Stimulated activated CD8-positive, alpha-beta memory T cell treated with anti-CD3 and anti-CD28 coated beads, Interleukin-2, amount 100 ng/mL, for 1 hour (primary cell): ENCODE measurements at places on chromosomes 2 and 18.

DNA sequence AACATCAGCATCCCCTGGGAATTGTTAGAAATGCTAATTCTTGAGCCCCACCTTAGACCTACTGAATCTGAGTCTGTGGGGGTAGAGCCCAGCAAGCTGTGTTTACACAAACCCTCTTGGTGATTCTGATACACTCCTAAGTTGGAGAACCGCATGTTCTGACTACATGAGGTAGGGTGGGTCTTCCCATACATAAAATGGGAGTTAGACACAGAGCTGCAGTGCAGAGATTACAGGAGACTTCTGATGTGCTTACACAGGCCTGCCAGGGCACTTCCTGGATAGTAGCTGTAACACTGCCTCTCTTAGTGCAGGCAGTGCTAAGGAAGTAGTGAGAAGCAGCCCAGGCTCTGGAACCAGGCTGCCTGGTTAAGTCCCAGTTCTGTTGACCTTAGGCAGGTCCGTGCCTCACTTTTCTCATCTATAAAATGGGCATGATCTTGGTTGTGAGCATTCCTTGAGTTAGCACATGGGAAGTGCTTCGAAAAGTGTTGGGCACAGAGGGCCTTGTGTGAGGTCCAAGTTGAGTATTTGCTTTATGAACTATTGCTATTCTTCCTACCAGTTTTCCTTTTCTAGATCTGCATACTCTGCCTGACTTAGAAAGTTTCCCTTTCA, 67.3 kb downstream of the GLI2 start:
- DNase-seq = no peak

- no peak for DNase-seq
Observed at GRCh38 chr2:239277401-239278085, 123.3 kb downstream of the HDAC4 start.

- DNase-seq = no peak
Observed at GRCh38 chr2:71534826-71535225, 81.5 kb downstream of the DYSF start.

- no peak for DNase-seq
Observed at GRCh38 chr2:145194673-145195072, 674.8 kb upstream of the ZEB2 start.
